ENCODE measurements at places on chromosomes 6 and 20.

- DNase-seq, result peak; percentile 85
Measured at GRCh38 chr6:2876210-2877056, 26.7 kb downstream of the SERPINB9 start.

DNA sequence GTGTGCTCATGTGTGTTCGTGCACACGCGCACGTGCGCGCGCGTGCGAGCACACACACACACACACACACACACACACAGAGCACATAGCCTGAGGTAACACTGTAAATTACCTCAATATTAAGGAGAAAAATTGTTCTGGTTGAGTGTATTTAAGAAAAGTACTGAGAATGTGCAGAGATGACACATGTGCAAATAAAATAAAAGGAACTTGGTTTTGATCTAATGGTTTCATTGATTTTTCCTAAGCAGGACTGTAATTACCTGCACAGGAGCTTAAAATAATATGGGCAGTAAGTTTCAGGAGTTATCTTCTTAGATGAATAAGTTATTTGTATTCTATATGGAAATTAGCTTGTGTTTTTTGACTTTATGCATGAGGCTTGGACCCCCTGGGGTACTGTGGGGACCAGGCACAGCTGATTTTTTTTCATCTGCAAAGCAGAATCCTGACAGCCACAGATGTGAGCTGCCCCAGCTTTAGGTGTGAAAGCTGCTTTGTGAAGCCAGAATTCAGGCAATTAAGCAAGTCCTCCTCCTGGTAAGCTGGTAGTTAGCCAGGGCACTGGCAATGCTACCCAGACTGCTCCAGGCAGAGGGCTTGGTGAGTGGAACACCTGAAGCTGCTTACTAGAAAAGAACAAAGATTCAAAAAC, 1040.6 kb upstream of the CITED2 start:
- no peak for DNase-seq

- DNase-seq, result no peak
Measured at GRCh38 chr6:136920216-136920615, 1.9 kb upstream of the SLC35D3 start.

GRCh38 chr6:84709121-84709520, 55.3 kb downstream of the TBX18 start:
- DNase-seq, result no peak

DNA sequence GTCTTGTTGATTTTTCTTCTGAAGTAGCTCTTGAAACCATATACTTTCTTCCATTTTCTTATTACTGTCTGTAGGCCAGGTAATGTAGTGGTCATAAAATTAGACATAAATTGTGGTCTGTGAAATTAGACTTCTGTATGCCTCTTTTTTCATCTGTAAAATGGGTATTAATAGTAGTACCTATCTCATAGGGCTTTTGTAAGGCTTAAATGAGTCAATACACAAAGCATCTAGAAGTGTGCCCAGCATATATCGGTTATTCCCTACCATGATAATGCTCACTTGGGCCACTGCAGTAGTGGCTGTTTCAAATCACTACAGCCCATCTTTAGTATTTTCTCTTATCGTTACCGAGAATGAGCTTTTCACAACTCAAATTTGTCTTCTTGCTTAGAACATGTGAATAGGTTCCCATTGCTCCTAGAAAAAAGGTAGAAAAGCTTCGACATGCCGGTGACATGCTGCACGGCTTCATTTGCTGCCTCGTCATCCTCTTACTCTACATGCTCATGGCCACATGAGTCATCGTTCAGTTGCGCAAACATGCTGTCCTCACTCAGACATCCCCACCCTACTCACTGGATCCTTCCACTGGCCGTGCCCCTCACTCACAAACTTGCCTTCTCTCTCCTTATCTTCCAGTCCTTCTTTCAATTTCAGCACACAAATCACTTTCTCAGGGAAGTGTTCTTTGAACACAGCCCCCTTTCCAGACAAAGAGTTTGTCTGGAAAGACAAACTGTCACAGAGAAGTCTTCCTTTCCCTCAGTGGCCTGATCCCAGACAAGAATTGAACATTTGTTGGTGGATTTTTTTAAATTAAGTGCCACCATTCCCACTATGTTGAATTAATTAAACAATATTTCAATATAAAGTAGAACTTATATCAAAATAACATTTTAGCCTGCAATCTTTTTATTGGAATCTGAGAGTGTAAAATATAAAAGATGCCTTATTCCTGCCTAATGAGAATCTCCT, 32.2 kb upstream of the ERVFRD-1 start:
- DNase-seq, result peak; percentile 99

GRCh38 chr20:10986586-10986985, 312.8 kb upstream of the JAG1 start:
- no peak for DNase-seq

- DNase-seq, result no peak
Measured at GRCh38 chr20:1397710-1398109, 4.9 kb upstream of the FKBP1A start.

DNA sequence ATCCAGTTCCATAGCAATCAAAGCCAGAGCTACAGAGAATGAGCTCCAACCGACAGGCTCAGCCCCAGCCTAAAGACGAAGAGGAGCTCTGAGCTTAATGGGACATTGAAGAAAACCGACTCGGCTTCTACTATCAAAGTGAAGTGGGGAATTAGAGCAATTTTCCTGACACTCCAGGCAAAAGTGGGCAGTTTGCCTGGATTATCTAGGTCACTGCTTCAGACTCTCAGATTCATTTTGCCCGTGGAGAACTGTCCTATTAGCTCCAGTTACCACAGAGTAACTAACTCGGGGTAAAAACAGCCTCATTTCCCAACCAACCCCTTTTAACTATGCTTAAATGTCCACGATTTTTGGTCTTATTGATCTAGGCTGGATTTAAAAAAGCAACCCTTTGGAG, 592.1 kb upstream of the NRSN1 start:
- DNase-seq, result no peak

- no peak for DNase-seq
Measured at GRCh38 chr6:42315259-42315990, 97.8 kb upstream of the MRPS10 start.

DNA sequence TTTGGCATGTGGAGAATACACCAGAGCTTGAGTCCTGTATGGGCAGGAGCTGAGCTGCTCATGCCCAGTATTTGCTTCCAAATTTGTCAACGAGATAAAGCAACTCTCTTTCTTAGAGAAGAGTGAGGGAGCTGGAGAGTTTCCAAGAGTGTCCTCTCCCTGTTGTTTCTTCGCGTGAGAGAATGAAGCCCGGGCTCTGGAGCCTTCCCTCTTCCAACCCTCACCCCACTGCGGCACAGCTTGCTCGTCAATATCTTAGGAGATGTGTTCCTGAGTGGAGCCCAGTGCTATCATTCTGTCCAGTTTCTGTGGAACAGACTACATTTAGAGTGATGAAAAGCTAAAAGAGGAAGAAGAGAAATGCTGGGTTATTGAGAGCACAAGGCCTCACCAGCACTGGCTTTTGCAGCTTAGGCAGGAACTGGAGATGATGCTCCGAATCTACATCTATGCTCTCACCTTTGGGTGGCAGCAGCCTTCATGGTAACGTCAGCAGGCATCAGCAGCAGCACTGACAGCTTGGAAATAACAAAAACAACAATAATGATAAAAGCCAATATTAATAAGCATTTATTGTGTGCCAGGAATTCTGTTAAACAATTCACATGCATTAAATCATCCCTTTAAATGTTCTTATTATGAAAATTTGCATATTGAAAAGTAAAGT, 66.5 kb upstream of the TFB1M start:
- DNase-seq, result no peak

- no peak for DNase-seq
Measured at GRCh38 chr6:155162682-155163081, 101.1 kb upstream of the CLDN20 start.

DNA sequence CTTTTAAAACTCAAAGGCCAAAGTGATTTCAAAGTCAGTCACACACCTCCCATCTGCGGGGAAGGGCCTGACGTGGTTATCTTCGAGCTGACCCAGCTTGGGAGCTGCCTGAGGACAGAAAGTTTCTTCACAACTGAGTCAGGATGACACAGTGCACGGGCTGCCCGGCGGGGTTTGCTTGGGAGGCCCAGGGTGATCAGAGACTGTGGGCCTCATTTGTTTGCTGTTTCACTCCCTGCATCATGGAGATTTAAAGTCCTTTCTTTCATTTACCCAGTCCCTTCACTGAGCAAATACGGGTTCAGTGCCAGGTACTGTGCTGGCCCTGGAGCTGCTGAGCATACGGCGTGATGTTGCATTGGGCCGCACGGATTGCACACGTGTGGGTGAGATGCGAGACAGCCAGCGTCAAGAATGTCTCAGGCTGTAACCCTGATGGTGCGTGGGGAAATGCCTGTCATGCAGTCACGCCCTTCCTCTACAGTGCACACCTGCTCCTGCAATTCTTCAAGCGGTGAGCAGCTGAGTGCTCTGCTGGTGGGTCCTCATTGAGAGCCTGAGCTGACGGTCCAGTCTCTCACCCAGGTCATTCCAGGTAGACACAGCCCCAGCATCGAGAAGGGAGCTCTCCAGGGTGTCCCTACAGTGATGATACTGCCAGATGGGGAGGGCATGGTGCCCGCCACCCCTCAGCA, 82.7 kb upstream of the PMEPA1 start:
- peak; percentile 27 for DNase-seq

GRCh38 chr6:167665698-167666330, 160.9 kb upstream of the AFDN start:
- no peak for DNase-seq

DNA sequence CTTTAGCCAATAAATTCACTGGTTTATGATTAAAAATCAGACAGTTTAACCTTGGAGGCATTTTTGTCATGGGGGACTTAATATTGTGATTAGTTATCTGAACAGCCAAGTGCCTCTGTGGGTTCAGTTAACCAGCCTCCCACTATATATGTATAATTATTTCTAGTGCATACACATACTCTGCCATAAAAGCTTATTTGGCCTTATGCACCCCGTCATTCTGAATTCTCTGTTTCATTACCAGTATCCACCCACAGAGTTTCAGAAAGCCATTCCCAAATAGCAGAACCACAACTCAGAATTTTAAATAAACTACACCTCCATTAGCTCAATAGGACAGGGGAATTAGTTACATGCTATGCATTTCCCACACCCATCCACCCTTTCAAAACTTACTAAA, 279.7 kb downstream of the ZFAND3 start:
- no peak for DNase-seq

GRCh38 chr6:47235421-47235820, 74.3 kb downstream of the TNFRSF21 start:
- DNase-seq, result no peak

GRCh38 chr6:80333342-80333741, 226.9 kb downstream of the BCKDHB start:
- no peak for DNase-seq

GRCh38 chr6:16591396-16592222, 169.7 kb downstream of the ATXN1 start:
- DNase-seq, result no peak

DNA sequence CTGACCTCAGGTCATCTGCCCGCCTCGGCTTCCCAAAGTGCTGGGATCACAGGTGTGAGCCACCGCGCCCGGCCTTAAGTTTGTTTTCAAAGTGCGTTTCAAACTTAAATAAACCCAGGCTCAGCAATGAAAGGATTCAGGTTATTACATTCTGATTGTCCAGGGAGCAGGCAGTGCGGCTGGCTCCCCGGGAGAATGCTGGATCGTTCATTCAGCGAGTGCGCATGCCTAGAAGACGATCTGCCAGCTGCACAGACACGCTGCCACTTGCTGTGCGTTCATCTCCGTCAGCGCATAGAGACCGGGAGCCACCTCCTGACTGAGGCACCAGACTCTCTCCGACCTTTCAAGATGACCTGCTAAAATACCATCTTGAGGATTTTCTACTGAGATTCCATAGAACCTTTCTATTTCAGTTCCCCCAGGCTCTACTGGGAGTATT, 163.9 kb upstream of the ZNF217 start:
- peak; percentile 81 for DNase-seq

DNA sequence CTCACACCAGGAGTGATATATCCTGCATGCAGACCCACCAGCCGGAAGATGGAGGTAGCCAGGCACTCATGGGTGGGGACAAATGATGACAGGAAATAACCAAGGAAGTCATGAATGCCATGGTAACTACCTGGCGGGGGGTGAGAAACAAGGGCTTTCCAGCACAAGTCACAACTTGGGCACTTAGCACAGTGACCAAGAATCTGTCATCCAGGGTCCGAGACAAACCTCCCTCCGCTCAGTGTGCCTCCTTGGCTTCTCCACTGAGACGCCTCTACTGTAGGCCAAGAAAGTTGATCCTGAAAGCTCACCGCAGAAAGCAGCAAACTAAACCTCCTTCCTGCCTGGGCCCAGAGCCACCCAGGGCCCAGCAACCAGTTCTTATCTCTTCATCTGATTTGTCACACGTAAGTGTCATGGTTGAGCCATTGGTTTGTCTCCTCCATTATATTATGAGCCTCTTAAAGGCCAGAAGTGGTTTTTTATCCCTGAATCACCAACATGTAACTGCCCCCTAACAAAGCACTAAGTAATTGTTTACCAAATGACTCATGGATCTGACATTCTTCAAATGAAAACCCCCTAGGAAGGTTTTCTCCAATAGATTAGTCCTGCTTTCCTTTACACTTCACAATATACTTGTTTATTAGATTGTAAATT, 84.3 kb upstream of the TAB2 start:
- DNase-seq, result peak; percentile 87

GRCh38 chr6:135224037-135224647, 43.0 kb downstream of the MYB start:
- no peak for DNase-seq

DNA sequence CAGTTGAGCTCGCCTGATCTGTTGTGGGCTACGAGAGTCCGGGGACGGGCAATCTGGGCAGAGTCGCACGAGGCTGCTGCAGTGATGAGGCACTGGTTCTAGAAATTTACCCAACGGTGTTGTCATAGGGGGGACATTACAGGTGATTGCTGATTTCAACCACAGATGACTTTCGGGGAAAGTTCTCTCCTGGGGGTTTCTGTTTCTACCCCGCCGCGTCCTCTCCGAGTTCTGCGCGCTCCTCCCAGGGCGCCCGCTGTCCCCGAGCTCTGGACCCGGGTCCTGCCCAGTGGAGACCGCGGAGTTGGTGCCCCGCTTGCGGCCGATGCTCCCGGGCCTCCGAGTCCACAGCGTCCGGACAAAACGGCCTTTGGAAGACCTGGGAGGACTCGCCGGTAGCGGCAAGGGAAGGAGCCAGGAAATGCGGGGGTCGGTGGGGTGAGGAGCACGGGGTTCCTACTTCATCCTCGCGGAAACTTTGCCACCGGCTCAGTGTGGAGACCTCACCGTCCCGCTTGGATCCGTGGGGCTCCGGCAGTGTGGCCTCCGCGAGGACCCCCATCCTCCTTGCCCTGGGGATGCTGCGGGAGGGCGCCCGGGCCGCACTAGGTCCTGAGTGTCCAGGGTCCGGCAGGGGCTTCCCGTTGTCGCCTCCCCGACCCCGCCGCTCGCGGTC, 12.3 kb upstream of the RAET1L start:
- no peak for DNase-seq

GRCh38 chr6:156994215-156995076, 217.3 kb downstream of the ARID1B start:
- DNase-seq, result no peak

Data from epithelial cell of esophagus (primary cell).